Stimulated activated CD4-positive, alpha-beta T cell treated with anti-CD3 and anti-CD28 coated beads, Interleukin-1b, Interleukin-23, amount 100 ng/mL, for 4 hours (primary cell): ENCODE measurements at places on chromosomes 7 and 10.
A peak's percentile ranks its signal among the peaks of the same experiment; 100 is the strongest.

DNA sequence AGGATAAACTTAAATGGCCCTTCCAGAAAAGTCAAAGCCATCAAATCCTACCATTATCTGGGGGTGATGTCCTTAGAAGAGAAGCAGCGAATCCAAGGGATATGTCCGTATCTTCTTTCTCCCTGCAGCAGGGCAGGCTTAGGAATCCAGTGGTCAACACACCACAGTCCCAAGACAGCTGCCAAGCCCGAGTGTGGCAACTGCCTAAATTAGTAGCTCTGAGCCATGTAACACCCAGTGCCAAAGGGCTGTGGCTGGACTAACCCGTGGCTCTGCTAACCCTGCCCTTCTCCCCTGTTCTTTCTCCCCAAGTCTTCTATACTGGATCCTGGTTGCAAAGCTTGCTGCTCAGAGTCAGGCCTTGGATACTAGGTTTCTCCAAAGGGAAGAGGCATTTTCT, 74.8 kb downstream of the CDK1 start:
- no peak for DNase-seq

DNA sequence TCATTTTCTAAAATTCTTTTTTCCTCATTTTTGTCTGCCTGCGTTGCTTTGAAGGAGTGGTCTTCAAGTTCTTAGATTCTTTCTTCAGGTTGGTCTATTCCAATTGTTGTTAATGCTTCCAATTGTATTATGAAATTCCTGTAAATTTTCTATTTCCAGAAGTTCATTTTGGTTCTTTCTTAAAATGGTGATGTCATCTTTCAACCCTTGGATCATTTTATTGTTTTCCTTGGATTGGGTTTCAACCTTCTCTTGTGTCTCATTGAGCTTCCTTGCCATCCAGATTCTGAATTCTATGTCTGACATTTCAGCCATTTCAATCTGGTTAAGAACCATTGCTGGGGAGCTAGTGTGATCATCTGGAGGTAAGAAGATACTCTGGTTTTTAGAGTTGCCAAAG, 33.1 kb downstream of the PNLIPRP2 start:
- no peak for DNase-seq

GRCh38 chr10:107614939-107615685, 450.6 kb upstream of the SORCS1 start:
- no peak for DNase-seq

DNA sequence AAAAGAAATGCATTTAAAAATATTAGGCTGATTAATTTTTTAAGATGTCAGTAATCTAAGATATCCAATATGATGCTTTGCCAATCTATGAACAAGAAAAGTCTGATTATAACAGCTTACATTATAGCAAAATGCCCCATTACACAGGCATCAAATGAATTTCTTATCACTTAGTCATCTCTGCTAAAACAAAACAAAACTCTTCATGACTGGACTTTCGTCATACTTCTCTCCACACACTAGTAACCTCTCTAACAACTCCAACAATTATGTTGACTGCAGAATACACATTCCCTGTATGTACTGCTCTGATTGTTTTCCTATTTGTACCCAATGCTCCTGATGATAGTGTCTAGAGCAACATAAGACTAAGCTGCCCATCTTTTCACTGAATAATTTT, 3.8 kb upstream of the MKI67 start:
- DNase-seq: no peak

- peak; percentile 91 for DNase-seq
Observed at GRCh38 chr7:23273141-23273599, 26.0 kb upstream of the MALSU1 start.

GRCh38 chr10:58457761-58458616, 54.7 kb upstream of the BICC1 start:
- DNase-seq: no peak

GRCh38 chr7:7329326-7329725, 147.0 kb downstream of the C1GALT1 start:
- no peak for DNase-seq

DNA sequence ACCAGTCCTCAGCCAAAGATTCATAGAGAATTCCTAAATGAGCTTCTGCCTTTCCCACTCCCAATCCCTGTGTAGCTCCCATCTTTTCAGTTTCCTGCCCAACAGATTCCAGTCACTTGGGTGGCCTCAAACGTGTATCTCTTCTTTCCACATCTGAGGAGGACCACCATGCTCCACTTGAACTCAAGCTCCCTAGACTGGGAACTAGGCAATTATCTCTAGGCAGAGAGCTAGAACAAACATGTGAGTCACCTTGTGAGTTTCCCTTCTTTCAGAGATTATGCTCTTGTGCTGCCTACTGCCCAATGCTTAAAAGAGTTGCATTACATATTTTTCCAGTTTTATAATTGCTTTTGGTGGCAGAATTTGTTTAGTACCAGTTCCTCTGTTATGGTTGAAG, 178.0 kb downstream of the MDFIC start:
- no peak for DNase-seq

- no peak for DNase-seq
Observed at GRCh38 chr10:3499120-3499519, 285.9 kb downstream of the KLF6 start.

DNA sequence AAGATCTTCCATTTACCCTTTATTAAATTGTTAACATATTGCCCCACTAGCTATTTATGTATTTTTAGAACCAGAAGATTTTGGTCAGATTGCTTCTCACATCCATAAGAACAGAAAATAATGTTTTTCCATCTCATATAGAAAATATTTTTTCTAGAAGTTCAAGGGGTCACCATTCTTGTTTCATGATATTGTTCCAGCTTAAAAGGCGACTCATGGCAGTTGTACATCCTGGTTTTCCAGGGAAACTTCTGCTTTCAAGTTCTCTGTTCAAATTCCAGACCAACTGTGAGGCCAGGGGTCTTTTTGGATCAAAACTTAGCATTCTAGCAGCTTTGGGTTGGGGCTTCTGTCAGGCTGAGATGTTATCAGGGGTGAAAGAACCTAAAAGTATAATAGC, 84.4 kb downstream of the LRRC4 start:
- DNase-seq: no peak

DNA sequence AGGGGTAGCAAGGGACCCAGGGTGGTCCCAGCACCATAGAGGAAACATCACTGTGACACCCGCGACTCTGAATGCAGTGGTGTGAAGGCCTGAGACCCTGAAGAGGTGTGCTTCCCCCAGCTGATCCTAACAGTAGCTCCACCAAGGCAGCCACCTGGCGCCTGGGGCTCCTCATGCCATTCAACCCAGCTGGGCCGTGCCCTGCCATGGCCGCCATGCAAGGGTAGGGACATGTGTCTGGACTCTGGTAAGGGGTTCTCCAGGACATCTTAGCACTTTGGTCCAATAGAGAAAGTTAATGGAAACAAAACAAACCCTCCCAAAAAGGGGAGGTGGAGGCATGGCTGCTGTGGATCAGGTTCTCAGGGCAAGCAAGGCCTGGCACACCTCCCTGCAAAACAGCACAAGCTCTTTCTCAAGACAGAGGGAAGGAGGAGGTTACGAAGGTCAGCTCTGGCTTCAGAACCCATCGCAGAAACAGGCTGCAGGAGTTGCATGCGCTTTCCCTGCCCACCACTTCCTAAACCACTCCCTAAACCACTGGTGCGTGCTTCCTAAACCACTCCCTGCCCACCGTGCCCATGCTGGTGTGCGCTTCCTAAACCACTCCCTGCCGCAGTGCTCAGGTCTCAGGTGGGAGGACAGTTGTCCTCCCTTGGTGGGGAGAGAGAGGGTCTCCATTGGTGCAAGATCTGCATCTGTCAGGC, 108.7 kb downstream of the LARP4B start:
- no peak for DNase-seq

DNA sequence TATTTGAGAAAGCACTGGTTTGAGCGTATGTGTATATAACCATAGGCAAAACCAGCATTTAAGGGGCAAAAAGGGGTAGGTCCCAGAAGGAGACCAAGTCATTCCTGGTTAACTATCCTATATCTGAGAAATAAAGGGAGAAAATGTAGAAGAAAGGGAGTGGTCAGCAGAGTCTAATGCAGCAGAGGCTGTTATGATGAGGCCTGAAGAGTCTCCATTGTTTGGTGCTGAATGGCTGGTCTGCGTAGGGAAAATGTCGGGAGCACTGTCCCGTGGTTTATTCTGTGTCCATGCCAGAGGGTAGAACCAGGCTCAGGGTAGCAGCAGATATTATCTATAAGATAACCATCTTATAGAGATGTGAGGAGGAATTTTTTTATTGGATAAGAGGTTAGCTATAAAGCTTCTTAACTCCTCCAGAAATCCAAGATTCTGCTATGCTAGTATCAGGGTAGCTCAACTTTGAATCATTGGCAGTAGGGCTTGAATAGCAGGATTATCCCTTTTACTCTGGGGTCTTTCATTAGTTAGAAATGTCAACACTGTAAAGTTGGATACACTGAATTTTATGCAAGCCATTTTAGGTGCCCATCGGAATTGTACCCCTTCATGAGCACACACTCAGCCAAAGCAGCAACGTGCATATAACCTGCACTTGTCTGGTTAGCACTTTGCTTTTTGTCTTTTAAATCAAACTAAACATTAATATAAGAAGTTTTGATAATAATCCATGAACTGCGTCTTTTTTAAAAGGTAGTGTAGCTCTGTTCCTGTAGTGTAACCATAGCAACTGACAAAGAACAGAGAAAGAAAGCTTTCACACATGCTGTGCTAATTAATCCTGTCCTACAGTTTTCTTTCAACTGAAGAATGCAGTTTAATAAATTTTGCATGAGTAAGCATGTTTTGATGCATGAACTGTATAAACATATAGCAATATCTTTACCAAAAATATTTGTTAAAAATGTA, 312.0 kb upstream of the FZD1 start:
- no peak for DNase-seq
